ENCODE measurements at places on chromosomes 13 and 19.

DNA sequence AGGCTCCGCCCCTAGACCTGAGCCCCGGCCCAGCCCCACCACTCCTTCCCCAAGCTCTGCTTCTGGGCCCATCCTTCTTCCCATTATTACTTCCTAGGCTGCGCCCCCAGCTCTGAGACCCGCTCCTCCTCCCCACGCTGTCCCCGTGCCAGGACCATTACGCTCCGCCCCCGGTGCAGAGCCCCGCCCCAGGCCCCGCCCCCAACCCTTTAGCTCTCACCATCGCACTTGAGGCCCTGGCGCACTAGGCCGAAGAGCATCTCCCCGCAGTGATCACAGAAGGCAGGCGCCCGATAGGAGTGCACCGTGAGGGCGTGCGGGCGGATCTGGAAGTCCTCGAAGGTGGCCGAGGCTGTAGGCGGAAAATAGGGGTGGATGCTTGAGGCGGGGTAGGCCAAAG lies 6.2 kb downstream of the PRKD2 start:
- DNase-seq, result no peak

GRCh38 chr13:33218426-33218825 lies 67.1 kb downstream of the STARD13 start:
- no peak for DNase-seq

GRCh38 chr13:114074671-114075315 lies 57.6 kb downstream of the RASA3 start:
- no peak for DNase-seq

DNA sequence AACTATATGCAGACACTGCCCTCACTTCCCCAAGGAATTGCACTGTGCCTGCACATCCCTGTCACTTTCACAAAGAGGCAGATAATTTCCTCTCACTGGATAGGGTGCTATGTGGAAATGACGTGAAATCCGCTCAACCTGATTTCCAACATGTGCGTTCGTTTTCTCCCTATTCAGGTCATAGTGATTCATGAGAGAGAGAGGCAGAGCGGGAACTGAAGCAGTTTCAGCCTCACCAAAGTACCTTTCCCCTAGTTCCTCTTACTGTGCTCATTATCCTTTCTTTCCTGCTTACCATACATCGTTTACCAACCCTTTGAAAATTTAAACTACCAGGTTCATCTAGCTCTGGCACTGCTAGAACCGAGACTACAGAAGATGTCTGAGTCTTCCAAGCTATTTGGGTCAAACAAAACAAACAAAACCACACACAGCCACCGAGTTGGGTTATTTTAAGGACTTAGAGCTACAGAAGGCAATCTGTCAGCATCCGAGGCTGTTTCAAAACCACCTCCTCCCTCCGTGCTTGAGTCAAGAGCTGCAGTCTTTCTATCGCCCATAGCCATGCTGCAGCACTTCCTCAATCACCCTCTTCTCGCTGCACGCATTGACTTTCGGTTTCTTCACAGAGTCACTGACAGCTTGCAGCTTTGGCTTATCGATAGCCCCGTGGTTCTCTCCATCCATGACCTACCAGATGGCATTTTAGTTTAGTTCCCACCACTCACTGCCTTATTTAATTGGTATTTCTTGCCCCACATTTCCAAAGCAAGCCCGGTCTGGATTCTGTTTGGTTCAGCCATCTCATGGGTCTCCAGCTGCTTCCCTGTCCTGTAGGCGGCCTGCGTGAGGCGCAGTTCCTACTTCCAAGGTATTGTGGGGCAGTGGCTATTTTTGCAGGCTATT lies 1395.8 kb downstream of the EFNB2 start:
- DNase-seq, result no peak

GRCh38 chr13:113628291-113629270 lies 29.4 kb downstream of the ATP4B start:
- no peak for DNase-seq

DNA sequence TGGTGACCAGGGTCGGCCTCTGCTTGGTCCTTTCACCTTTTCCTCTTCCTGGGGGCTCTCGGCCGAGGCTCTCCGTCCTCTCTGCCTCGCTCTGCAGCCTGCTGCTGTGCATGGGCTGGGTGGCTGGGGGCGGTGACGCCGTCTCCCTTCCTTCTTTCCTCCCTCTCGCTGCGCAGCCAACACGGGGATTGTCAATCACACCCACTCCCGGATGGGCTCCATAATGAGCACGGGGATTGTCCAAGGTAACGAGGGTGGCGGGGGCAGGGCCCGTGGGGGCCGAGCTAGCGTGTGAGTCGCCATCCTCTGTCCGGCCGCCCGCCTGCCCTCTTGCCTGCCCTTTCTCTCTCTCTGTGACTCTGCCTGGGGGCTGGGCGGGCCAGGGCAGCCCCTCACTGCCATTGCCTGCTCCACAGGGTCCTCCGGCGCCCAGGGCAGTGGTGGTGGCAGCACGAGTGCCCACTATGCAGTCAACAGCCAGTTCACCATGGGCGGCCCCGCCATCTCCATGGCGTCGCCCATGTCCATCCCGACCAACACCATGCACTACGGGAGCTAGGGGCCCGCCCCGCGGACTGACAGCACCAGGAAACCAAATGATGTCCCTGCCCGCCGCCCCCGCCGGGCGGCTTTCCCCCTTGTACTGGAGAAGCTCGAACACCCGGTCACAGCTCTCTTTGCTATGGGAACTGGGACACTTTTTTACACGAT lies 7.1 kb downstream of the YIPF2 start:
- DNase-seq, result no peak
